ENCODE measurements at places on chromosomes 2 and 18. TPM values are rescaled to one million over a fixed set of nuclear protein-coding genes. Genes with fewer than 3 reads are reported as not detected.

Gene NOL4
- not detected for total RNA-seq

Gene VIL1
- not detected for total RNA-seq

Gene NDUFS1
- total RNA-seq: 173 TPM

Gene PROKR1
- total RNA-seq: not detected

Gene ZNF397
- 10.1 TPM for total RNA-seq

Gene LHCGR
- not detected for total RNA-seq

Gene ANKRD29
- total RNA-seq: 4.2 TPM

Gene TPO
- total RNA-seq: not detected

Gene CYP26B1
- 0.60 TPM for total RNA-seq

Gene METTL8
- 35.1 TPM for total RNA-seq

Gene FBXO15
- total RNA-seq: 1.7 TPM

Gene ALK
- not detected for total RNA-seq

Gene CCL20
- 1.0 TPM for total RNA-seq

Gene MBOAT2
- 15.0 TPM for total RNA-seq

Gene ABCB11
- total RNA-seq: under 0.01 TPM

Gene TMEM87B
- total RNA-seq: 51.1 TPM

Gene KYNU
- not detected for total RNA-seq

Gene SLC4A3
- total RNA-seq: 0.17 TPM

Gene ANKRD30B
- total RNA-seq: under 0.01 TPM

Gene SP100
- 96.4 TPM for total RNA-seq

Gene VAPA
- total RNA-seq: 261 TPM

Gene PPP4R1
- total RNA-seq: 193 TPM

Gene DAPL1
- total RNA-seq: not detected

Gene SPHKAP
- not detected for total RNA-seq

Gene ALPI
- total RNA-seq: not detected

Gene SERPINB11
- not detected for total RNA-seq

Gene ERMN
- not detected for total RNA-seq

Gene ADRA2B
- 0.05 TPM for total RNA-seq

Gene GLI2
- total RNA-seq: not detected

Gene CAVIN2
- total RNA-seq: 571 TPM

Gene LYPD6
- total RNA-seq: 14.1 TPM

Gene RBKS
- 1.2 TPM for total RNA-seq

Gene SLC14A1
- not detected for total RNA-seq

Gene CD8B2
- total RNA-seq: not detected

Gene GALNT1
- total RNA-seq: 436 TPM

Gene ANTXR1
- 0.68 TPM for total RNA-seq

Gene IL1B
- 0.14 TPM for total RNA-seq

Gene COL3A1
- total RNA-seq: 10.9 TPM

Gene SERPINB7
- not detected for total RNA-seq

Gene CYP27C1
- total RNA-seq: not detected

Gene POTEI
- total RNA-seq: 0.51 TPM

Gene POTEJ
- total RNA-seq: 0.47 TPM

Gene CPO
- not detected for total RNA-seq

Gene KCNS3
- 1.5 TPM for total RNA-seq
